Sigmoid colon (tissue), 7 donors: ENCODE measurements at places on chromosomes 6 and 20. TPM values are rescaled to one million over a fixed set of nuclear protein-coding genes. Genes with fewer than 3 reads are reported as not detected.

Gene ME1
- 11.3 TPM for total RNA-seq

Gene GSTA2
- total RNA-seq, result not detected

Gene WFDC12
- total RNA-seq, result not detected

Gene JPH2
- total RNA-seq, result 166 TPM

Gene EEF1A2
- total RNA-seq, result 4.6 TPM

Gene C20orf144
- total RNA-seq, result 0.66 TPM

Gene PDSS2
- total RNA-seq, result 11.1 TPM

Gene PTGIS
- total RNA-seq, result 241 TPM

Gene KHDC1L
- total RNA-seq, result not detected

Gene TMEM74B
- 0.33 TPM for total RNA-seq

Gene FNDC11
- 0.55 TPM for total RNA-seq

Gene DACT2
- 0.68 TPM for total RNA-seq

Gene GRM4
- total RNA-seq, result not detected

Gene PAX1
- under 0.01 TPM for total RNA-seq

Gene TMX4
- 93.8 TPM for total RNA-seq

Gene BPIFA1
- total RNA-seq, result not detected

Gene SAPCD1
- not detected for total RNA-seq

Gene EIF2S2
- total RNA-seq, result 45.3 TPM

Gene RNF8
- 15.5 TPM for total RNA-seq

Gene ZDHHC14
- total RNA-seq, result 10.0 TPM

Gene MRPL14
- total RNA-seq, result 47.4 TPM

Gene GLP1R
- not detected for total RNA-seq

Gene MYB
- total RNA-seq, result not detected

Gene IDH3B
- total RNA-seq, result 105 TPM
